ENCODE measurements at places on chromosomes 7 and 10.

- DNase-seq: no peak
Observed at GRCh38 chr7:1531263-1531978, 919 bp downstream of the MAFK start.

GRCh38 chr7:99629643-99630042 lies 12.9 kb downstream of the ZSCAN25 start:
- DNase-seq: no peak

- no peak for DNase-seq
Observed at GRCh38 chr7:75727881-75728593, 10.7 kb downstream of the HIP1 start.

- no peak for DNase-seq
Observed at GRCh38 chr7:133910761-133911160, 216.4 kb upstream of the LRGUK start.

DNA sequence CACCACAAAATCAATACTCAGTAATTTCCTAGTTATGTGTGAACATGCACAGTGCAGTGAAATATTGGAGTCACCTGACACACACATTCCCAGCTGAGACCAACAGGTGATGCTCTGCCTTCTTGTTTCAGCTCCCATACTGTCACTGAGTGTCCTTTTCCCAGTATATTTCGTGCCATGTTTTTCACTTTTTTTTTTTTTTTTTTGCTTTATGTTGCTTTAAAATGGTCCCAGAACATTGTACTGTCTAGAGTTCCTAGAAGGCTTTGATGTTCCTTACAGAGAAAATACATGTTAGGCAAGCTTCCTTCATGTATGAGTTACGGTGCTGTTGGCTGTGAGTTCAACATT lies 45.6 kb downstream of the ELAPOR2 start:
- no peak for DNase-seq

DNA sequence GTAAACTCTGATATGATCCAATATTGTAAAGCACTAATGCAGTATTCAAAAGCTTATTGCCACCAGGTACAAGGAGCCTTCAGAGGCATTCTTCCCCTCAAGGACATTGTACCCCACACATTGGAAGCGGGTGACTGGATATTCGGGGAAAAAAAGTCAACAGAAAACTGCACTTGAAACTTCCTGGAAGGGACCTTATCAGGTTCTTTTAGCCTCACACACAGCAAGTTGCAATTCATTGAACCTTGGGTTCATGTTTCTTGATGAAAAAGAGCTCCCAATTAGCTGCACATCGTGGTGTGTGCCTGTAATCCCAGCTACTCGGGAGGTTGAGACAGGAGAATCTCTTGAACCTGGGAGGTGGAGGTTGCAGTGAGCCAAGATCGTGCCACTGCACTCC lies 16.4 kb upstream of the MICU1 start:
- no peak for DNase-seq

- DNase-seq: no peak
Observed at GRCh38 chr7:123210986-123211385, 11.2 kb upstream of the SLC13A1 start.

Measured in cortex of kidney (tissue), 1 donor.